ENCODE measurements at places on chromosomes 2 and 18.

DNA sequence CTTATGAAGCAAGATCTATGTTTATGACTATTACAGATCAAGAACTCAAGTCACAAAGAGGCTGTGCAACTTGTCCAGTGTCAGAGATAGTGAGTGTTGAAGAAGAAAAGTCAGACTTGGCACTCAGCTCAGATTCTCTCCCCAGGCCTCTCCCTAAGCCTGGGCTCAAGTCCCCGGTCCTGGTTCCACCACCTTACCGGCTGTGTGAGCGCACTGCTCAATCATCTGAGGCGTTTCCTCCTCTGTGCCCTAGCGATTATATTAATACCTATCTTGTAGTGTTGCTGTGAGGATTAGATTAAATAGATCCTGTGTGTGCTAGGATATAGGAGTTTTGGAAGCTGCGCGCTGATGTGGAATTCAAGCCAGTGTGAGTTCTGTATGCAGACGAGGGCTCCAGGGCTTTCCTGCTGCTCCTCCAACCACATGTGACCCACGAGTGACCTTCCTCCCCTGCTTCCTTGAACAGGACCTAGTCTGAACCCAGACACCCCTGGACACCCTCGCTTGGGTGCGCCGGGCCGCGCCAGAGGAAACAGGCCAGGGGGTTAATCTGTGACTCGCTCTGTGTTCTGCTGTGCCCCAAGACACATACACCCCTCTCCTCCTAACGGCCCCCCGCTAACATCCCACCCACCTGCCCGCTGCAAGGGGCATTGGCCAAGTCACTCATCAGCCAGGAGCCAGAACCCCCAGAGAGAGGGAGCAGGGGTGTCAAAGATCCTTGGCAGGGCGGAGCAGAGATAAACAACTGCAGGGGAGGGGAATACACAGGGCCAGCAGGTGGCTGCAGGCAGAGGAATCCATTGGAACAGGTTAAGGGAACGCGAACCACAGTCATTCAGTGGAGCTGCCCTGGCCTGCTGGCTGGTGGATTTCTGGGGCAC is 38.3 kb downstream of the TNS1 start:
- DNase-seq = no peak

GRCh38 chr2:263774-264492 is at the start of gene SH3YL1:
Gene SH3YL1 (minus strand): TSS chr2:264032. CDS start chr2:263984, 48 bp downstream.
- peak; percentile 66 for DNase-seq

GRCh38 chr2:12717191-12718014 is 667 bp downstream of the TRIB2 start:
- DNase-seq = peak; percentile 57

DNA sequence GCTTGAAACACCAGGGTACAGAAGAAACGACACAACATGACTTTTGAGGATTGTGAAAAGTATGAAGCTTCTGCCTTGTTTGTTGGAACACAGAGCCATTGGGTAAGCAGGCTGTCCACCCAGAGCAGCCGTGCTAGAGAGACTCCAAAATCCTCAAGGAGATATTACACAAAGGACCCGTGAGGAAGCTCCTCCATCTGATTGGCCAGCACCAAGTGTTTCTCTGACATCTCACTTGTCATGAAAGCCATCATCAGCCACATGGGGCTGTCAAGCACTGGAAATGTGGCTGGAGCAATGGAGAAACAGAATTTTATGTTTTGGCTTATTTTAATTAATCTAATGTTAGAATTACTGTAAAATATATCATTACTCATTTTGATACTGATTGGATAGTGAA is 29.8 kb upstream of the LDAH start:
- DNase-seq = no peak

GRCh38 chr2:58553937-58554336 is 312.8 kb upstream of the FANCL start:
- no peak for DNase-seq

- DNase-seq = no peak
Measured at GRCh38 chr2:63950414-63950813, 68.8 kb downstream of the VPS54 start.

- DNase-seq = no peak
Measured at GRCh38 chr2:165840333-165840958, 46.4 kb upstream of the GALNT3 start.
